ENCODE measurements at places on chromosomes 2 and 18.

GRCh38 chr18:35290094-35290735 is at the start of gene ZSCAN30:
ZSCAN30 (minus strand) TSS chr18:35290229; CDS start chr18:35264352, 25,877 bp downstream.
- peak; percentile 77 for DNase-seq

DNA sequence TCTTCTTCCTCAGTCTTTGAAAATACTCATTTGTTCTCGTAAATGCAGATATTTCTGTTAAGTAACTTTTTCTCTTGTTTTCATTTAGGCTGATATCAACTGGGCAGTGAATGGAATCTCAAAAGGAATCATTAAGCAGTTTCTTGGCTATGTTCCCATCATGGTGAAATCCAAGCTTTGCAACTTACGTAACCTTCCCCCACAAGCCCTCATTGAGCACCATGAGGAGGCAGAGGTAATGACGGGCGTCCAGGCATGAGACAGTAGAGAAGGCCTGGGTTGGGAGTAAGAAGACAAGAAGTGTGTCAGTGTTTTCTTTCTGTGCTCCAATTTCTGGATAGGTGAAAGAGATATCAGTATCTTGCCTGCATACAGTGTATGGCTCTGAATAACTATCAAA is 5.1 kb downstream of the POLR1B start:
- DNase-seq: no peak

DNA sequence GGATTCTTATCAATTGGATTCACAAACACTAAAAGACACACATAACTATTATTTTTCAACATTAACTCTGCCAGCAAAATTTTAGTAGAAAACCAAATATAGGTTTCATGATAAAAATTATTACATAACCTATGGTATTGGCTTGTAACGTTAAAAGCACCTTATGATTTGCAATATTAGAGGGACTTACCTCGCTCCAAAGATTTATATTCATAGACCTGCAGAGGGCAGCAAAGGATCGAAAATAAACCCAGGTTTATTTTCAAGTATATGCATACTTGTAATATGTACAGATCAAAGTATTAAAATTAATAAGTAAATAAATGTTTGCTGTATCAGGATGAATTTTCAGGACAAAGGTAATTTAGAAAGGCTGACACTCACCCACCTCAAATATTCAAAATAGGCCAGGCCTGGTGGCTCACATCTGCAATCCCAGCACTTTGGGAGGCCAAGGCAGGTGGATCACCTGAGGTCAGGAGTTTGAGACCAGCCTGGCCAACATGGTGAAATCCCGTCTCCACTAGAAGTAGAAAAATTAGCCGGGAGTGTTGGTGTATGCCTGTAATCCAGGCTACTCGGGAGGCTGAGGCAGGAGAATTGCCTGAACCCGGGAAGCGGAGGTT is 45.3 kb downstream of the LRPPRC start:
- DNase-seq: no peak

DNA sequence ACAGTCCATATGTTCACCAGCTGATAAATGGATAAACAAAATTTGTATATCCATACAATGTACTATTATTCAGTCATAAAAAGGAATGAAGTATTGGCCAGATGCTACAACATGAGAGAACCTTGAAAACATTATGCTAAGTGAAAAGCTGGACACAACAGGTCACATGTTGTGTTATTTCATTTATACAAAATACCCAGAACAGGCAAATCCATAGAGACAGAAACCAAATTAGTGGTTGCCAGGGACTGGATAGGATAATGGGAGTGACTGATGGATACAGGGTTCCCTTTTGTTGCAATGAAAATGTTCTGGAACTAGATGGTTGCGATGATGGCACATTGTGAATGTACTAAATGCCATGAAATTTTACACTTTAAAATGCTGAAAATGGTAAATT is 10.2 kb upstream of the PCARE start:
- DNase-seq: no peak

DNA sequence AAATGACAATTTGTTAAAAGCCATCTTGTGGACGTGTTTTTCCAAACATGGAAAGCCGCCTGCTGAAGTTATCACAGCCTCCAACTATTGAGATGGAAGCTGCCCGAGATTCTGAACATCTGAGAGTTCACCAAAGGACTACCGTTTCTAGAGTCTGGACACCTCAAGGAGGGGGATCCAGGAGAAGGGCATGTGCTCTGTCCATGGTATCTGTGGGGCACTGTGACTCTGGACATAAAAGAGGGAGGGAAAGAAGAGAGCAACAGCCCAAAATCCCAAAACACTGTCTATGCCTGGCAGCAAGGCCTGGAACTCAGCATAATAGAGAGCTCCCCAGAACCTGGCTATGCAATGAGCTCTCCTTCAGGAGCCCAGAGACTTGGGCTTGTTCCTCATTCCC is 319.9 kb downstream of the EN1 start:
- no peak for DNase-seq

DNA sequence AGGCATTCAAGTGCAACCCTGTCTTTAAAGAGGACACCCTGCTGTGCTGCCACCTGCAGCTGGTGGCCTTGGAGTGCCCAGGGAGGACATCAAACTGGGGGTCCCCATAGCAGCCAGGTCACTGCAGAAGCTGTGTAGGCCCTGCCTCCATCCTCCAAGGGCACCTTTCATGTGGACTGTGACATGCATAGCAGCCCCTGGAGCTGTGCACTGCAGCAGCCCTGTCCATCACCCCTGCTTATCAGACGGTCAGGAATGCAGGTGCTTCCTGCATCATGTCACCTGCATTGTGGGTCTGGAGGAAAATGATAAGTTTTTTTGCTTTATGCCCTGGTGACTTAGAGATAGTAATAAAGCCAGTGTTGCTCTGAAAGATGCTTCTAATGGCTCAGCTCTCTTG is 155.7 kb downstream of the DYSF start:
- no peak for DNase-seq

- no peak for DNase-seq
Observed at GRCh38 chr18:74529378-74529777, 4.9 kb upstream of the CNDP1 start.

DNA sequence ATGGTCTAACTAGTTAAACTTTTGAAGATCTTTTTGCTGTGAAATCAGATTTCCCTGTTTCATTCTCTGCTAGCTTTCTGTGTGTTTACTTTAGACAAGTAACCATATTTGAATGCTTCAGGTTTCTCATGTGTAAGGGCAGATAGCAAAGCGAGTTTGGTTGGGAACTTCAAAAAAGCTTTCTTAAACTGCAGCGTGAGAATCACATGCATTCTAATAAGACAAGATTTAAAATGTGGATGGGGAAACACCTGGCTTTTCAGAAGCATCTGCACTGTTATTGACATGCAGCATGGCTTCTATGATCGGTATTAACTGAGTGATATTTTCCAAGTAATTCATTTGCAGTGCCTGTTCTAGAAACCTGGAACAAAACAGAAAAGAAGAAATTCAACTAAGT is 119.3 kb downstream of the ABCA12 start:
- DNase-seq: no peak

DNA sequence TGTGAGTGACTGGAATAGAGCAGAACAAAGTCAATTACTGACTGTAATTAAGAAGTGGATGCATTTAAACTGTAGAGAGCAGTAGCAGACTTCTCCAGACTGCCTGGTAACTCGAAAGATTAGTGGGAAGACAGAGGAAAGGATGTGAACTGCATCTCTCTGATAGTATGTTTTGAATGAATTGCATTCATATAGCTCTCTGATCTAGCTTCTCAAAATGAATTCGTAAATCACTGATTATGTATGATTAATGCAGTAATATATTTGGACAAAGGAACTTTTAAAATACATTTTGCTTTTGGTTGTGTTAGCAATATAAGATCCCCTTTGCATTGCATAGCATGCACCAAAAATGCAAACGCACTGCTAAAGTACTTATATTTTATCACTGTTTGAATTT is 304.0 kb downstream of the ARHGAP15 start:
- DNase-seq: no peak

- DNase-seq: no peak
Observed at GRCh38 chr2:236355911-236356310, 91.7 kb upstream of the ASB18 start.

- no peak for DNase-seq
Observed at GRCh38 chr2:2839393-2839781, 508.3 kb upstream of the MYT1L start.

- no peak for DNase-seq
Observed at GRCh38 chr2:201930831-201931230, 102.8 kb upstream of the FZD7 start.

DNA sequence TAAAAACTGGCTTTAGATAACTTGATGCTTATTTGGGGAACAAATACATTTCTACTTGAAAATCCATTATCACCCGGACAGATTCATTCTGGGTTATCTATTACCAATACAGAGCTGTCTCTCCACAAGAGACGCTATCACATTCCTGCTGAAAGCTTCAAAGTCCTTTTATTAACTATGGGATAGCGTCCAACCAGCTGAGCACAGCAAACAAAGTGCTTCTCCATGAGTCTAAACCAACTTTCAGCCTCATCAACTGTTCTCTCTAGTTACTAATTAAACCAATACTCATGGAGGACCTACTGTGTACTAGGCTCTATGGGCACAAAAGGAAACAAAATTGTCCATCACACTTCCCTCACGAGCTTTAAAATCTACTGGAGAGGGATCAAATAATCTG is 132.8 kb downstream of the L3MBTL4 start:
- no peak for DNase-seq

GRCh38 chr18:50622865-50623393 is 63.0 kb downstream of the MAPK4 start:
- DNase-seq: no peak
